ENCODE measurements at places on chromosomes 2 and 18. TPM values are rescaled to one million over a fixed set of nuclear protein-coding genes. Genes with fewer than 3 reads are reported as not detected.

Gene GPR75
- polyA plus RNA-seq, result 0.88 TPM

Gene RSAD2
- polyA plus RNA-seq, result 2.3 TPM

- DNase-seq, result no peak
Observed at GRCh38 chr2:103265521-103265920, 503.7 kb downstream of the TMEM182 start.

Gene INPP5D
- polyA plus RNA-seq, result 5.9 TPM

Gene FAM98A
- 16.0 TPM for polyA plus RNA-seq

Gene MROH2A
- polyA plus RNA-seq, result not detected

- DNase-seq, result no peak
Observed at GRCh38 chr2:159633219-159633618, 16.9 kb upstream of the BAZ2B start.

DNA sequence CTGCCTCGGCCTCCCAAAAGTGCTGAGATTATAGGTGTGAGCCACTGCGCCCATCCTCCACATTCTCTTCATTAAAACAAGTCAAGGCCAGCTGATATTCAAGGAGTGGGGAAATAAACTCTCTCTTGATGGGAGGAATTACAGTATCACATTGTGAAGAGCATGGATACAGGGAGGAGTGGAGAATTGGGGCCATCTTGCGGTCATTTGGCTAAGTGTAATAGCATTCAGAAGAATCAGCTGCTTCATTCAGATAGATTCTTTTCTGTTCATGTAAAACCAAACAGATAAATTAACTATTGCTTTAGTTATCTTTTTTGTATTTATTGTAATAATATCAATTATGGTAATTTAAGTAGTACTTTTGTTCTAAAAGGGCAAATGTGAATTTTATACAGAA lies 156.3 kb downstream of the UBR3 start:
- DNase-seq, result no peak

DNA sequence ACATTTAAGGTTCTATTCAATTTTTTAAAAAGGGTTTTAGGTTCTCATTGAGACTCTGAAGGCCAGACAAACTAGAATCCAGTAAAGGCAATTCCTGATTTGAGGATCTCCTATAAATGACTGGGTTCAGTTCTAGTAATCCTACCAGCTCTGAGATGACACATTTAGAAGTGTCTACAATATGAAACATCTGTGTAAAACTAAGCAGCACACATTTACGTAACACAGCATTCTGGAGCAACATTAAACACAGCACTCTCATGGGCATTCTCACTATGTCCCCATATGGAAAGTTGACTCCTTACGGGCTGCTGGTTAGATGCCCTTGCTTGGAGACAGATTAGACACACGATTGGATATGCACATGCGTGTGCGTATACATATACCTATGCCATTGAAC lies 114.4 kb downstream of the ZNF385B start:
- no peak for DNase-seq

Gene C1QL2
- polyA plus RNA-seq, result not detected

DNA sequence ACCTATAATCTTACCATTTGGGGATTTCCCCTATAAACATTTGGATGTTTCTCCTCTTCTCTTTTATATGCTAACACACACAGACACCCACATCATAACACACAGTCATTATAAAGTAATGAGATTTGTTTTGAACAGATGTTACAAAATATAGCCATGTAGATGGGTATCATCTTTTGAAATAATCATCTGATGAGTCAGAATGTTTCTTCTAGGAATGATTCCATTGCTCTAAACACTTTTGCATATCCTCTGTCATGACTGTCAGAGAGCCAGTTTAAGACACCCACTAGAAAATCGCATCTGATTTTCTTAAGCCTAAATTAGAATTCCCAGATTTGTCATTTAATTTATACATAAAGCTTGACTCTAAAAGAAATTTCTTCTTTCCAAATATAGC lies 442.6 kb downstream of the CMPK2 start:
- no peak for DNase-seq

Measured in adrenal gland (tissue), 19 donors.